ENCODE measurements at places on chromosomes 7 and 10. TPM values are rescaled to one million over a fixed set of nuclear protein-coding genes. Genes with fewer than 3 reads are reported as not detected.
A peak's percentile ranks its signal among the peaks of the same experiment; 100 is the strongest.

DNA sequence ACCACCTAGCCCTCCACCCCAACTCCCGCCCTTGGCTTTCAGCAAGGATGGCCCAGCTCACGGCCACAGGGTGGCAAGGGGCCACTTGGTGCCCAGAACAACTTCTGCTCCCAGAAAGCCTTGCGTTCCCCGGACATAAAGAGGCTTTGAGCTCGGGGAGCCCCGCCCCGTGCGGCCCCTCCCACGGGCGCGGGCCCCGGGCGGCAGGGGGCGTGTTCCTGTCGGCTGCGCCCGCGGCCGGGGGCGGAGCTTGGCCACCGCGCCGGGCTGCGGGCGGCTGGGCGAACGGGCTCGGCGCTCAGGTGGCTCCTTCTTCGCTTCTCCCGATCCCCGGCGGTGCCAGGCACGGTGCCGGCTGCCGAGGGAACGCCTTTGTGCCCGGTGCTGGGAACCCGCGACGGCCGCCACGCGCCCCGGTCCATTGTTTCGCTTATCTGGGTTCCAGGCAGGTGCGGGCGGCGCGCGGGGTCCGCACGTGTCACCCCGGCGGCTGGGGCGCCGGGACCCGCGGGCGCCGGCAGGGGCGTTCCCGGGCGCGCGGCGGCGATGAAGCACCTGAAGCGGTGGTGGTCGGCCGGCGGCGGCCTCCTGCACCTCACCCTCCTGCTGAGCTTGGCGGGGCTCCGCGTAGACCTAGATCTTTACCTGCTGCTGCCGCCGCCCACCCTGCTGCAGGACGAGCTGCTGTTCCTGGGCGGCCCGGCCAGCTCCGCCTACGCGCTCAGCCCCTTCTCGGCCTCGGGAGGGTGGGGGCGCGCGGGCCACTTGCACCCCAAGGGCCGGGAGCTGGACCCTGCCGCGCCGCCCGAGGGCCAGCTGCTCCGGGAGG, at the start of gene NFE2L3:
Gene NFE2L3, plus strand, starts transcription at position 246 of the 829 bp plus-strand sequence. Its CDS starts 301 bp downstream, at position 547.
- H3K4me3 ChIP-seq, result peak within 1 kb of the TSS; percentile 35
- no peaks in the 10 kb centered on the region for H3K4me1 ChIP-seq
- no peaks in the 10 kb centered on the region for H3K27me3 ChIP-seq

- peaks cover 7% of the 10 kb centered on the region for H3K4me1 ChIP-seq
- H3K27me3 ChIP-seq, result peaks cover 2% of the 10 kb centered on the region
- H3K27ac ChIP-seq, result no peak overlapping the region
- H3K4me3 ChIP-seq, result no peak overlapping the region
- DNase-seq, result no peak
These were observed 2.8 kb downstream of the WDR86 start for GRCh38 chr7:151406886-151407583.

DNA sequence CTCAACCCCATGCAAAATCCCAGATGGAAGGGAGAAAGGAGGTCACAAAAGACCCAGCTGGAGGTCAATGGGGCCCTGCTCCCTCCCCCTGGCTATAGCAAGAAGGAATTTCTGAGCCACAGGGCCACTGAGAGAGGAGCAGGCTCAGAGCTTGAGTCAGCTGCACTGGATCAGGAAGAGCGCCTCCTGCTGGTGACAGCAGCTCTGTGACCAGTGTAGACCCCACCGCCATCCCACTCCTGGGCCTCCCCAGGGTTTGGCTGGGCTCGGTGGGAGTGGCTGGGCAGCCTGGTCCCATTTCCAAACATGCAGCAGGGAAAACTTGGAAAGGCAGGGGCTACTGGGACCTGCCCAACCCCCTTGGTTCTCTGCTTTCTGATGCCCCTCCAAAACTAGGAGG, 31.5 kb upstream of the PRLHR start:
- H3K27me3 ChIP-seq, result no peaks in the 10 kb centered on the region
- no peak overlapping the region for H3K27ac ChIP-seq
- peaks cover 27% of the 10 kb centered on the region for H3K4me1 ChIP-seq
- H3K36me3 ChIP-seq, result no peaks in the 10 kb centered on the region

DNA sequence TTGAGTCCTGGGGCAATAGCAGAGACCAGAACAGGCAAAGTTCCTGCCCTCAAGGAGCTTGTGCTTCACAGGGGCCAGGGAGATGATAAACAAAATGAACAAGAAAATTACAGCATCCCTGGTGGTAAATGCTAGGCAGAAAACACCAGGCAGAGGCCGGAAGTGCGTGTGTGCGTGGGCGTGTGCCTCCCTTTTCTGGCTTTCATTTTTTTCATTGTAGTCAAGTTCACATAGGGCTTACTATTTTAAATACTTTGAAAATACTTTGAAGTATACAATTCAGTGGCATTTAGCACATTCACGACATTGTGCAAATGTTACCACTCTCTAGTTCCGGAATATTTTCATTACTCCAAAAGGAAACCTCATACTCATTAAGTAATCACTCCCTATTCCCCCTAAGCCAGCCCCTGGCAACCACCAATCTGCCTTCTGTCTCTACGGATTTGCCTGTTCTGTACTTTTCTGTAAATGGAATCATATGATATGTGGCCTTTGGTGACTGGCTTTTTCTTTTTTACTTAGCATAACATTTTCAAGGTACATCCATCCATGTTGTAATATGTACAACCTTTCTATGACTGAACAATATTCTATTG, 88.1 kb upstream of the PDCD4 start:
- H3K36me3 ChIP-seq, result no peaks in the 10 kb centered on the region
- DNase-seq, result no peak
- H3K4me1 ChIP-seq, result no peaks in the 10 kb centered on the region
- H3K27ac ChIP-seq, result no peak overlapping the region

The PTN gene
- total RNA-seq, result 2.7 TPM

DNA sequence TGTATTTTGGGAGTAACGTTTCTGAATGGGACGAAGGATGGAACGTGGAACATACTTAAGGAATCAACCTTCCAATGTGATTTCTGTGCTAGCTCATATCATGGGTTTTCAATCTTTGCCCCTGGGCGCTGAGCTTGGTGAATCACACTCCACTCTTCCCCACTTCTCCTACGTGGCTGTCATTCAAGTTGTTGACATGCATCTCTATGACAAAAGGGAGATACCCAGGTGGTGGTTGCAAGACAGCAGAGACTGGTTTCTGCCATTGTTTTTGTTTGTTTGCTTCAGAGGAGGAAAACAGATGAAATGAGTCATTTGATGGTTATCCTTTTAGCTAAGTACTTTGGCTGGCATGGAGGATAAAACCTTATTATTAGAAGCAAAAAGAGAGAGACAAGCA, 573.9 kb downstream of the GATA3 start:
- no peak overlapping the region for H3K27ac ChIP-seq
- no peaks in the 10 kb centered on the region for H3K4me1 ChIP-seq
- no peaks in the 10 kb centered on the region for H3K27me3 ChIP-seq
- no peaks in the 10 kb centered on the region for H3K36me3 ChIP-seq
- DNase-seq, result no peak
- H3K4me3 ChIP-seq, result no peak overlapping the region

The CYP2E1 gene
- total RNA-seq, result 4.6 TPM

GRCh38 chr10:77556990-77557601, 80.5 kb downstream of the KCNMA1 start:
- no peak overlapping the region for H3K4me3 ChIP-seq
- no peak overlapping the region for H3K27ac ChIP-seq
- peaks cover 2% of the 10 kb centered on the region for H3K4me1 ChIP-seq
- no peak for DNase-seq

GRCh38 chr10:17025444-17026295, 103.9 kb downstream of the CUBN start:
- no peak for DNase-seq
- H3K27me3 ChIP-seq, result no peaks in the 10 kb centered on the region
- H3K4me1 ChIP-seq, result peaks cover 13% of the 10 kb centered on the region
- no peak overlapping the region for H3K27ac ChIP-seq

DNA sequence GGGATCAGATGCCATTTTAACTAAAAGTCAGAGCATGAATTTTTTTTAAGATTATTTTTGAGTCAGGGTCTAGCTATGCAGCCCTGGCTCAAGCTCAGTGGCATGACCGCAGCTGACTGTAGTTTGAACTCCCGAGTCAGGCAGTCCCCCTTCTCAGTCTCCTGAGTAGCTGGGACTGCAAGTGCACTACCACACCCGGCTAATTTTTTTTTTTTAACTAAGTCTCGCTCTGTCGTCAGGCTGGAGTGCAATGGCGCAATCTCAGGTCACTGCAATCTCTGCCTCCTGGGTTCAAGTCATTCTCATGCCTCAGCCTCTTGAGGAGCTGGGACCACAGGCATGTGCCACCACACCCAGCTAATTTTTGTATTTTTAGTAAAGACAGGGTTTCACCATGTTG, 7.8 kb downstream of the TAS2R41 start:
- H3K4me1 ChIP-seq, result peaks cover 5% of the 10 kb centered on the region
- no peak overlapping the region for H3K4me3 ChIP-seq
- no peak for DNase-seq
- H3K36me3 ChIP-seq, result no peaks in the 10 kb centered on the region
- H3K27ac ChIP-seq, result no peak overlapping the region
- no peaks in the 10 kb centered on the region for H3K27me3 ChIP-seq

GRCh38 chr10:99605351-99605750, 14.9 kb downstream of the SLC25A28 start:
- no peak overlapping the region for H3K4me3 ChIP-seq
- no peaks in the 10 kb centered on the region for H3K27me3 ChIP-seq
- H3K27ac ChIP-seq, result no peak overlapping the region

The NACAD gene
- 5.1 TPM for total RNA-seq

GRCh38 chr10:49595713-49596492, 14.2 kb upstream of the SLC18A3 start:
- DNase-seq, result no peak
- H3K36me3 ChIP-seq, result no peaks in the 10 kb centered on the region
- no peak overlapping the region for H3K4me3 ChIP-seq
- H3K27me3 ChIP-seq, result no peaks in the 10 kb centered on the region

DNA sequence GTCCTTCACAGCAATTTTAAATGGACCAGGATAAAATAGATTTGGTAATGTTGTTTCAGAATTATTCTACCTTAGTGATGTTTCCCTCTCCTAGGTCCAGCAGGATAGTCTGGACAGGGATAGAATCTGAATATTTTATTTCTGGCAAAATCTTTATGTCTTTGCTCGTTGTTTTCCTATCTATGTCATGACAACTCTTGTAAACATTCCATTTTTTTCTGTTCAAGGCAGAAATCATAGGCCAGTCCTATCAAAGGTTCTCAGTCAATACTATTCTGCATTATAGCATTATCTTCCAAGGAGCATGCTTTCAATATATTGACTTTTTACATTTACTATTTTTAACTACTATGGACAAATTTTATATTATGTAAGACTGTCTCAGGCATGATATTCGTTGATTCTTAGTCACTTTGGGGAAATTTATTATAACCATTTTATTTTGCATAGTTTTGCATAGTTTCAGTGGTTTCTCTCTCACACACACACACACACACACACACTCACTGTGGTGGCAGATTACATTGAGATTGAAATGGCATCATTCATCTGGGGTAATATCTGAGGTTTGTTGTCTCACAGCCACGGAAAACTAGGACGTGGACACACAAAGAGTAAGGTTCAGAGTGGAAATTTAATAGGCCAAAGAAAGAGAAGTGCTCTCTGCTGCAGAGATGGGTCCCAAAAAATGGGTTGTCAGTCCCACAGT, 17.2 kb downstream of the TAS2R60 start:
- no peaks in the 10 kb centered on the region for H3K4me1 ChIP-seq
- H3K27ac ChIP-seq, result no peak overlapping the region
- H3K4me3 ChIP-seq, result no peak overlapping the region
- H3K27me3 ChIP-seq, result no peaks in the 10 kb centered on the region
- H3K36me3 ChIP-seq, result no peaks in the 10 kb centered on the region

DNA sequence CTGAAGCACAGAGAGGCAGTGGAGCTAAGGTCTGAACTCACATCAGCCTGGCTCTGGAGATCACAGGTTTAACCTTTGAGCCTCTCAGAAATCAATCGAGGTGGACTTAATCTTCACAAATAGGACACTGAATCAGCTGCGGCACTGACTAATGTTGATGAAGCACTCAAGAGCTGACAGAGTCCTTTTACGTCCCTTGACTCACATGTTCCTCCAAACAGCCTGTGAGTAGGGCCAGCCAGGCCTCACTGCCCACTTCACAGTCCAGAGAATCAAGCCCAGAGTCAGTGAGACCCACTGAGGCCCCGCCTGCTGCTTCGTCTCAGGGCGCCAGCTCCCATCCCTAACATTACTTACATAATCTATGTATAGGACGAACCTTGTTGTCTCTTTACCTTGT, 63.1 kb downstream of the TNS3 start:
- H3K27ac ChIP-seq, result no peak overlapping the region
- peaks cover 39% of the 10 kb centered on the region for H3K4me1 ChIP-seq
- no peak overlapping the region for H3K4me3 ChIP-seq
- DNase-seq, result no peak
- no peaks in the 10 kb centered on the region for H3K36me3 ChIP-seq

DNA sequence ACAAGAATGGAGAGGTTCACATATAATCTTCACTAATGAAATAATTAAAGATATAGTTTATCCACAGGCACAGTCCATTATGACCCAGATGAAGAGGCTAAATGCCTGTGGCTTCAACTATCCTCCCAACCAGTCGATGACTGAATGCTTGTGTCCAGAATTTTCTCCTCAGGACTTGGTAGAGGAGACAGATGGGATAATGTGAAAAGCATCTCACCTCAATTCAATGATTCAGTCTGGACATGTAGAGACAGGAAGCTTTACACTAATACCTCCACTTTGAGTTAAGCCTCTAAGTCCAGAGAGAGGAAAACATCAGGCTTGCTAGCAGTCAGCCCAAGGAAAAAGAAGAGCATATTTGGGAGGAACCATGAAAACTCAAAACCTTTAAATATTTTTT, 59.1 kb upstream of the COL1A2 start:
- H3K27me3 ChIP-seq, result no peaks in the 10 kb centered on the region
- H3K27ac ChIP-seq, result no peak overlapping the region
- no peak for DNase-seq
- no peaks in the 10 kb centered on the region for H3K36me3 ChIP-seq

The CRTAC1 gene
- 1.6 TPM for total RNA-seq
